ENCODE measurements at places on chromosomes 7 and 10. TPM values are rescaled to one million over a fixed set of nuclear protein-coding genes. Genes with fewer than 3 reads are reported as not detected.

- no peak for DNase-seq
These were observed 410.4 kb downstream of the ATRNL1 start for GRCh38 chr10:115503546-115503945.

EPDR1 gene
- 8.2 TPM for polyA plus RNA-seq

DNA sequence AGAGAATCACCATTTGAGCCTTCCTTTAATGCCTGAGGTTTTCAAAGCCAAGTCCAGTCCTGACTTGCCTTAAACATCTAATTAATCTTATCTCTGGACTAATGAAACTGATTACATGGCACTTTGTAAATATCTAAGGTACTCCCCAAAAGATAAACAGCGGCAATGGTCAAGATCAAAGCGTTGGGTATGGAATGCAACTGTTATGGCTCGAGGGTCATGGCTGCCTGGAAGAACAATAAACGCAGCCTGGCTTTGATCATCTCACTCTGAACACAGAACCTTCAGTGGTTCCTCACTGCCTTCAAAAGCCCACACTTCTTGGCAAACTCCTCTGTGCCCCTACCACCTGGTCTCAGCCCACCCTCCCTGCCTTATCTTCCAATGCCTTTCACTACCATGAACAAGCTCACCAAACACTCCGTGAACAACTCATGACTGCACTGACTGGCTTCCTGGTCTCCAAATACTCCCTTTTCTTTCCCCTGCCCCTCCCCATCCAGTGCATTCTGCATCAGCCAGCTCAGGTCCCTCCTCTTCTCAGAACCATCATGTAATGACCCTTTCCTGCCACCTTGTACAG, 150.2 kb upstream of the NFE2L3 start:
- no peak for DNase-seq

DNA sequence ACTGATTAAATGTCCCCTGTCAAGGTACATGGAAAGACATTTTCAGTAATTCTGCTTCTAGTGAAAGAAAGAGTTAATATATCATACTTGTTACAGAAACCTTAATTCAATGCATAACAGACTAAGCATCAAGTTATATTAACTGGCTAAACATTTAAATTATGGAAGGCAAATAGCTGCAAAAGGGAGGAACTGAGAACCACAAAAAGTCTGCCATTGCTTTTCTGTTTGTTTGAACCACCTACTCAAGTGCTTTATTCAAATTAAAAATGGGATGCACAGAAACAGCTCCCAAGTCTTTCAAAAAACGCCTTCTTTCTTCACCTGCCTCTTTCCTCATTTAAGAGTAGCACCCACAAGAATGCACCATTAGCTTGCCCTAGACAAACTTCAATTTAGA, 271.9 kb downstream of the RNLS start:
- DNase-seq = no peak

HTRA1 gene
- polyA plus RNA-seq = 20.1 TPM

NFE2L3 gene
- 27.6 TPM for polyA plus RNA-seq

FANK1 gene
- polyA plus RNA-seq = 0.74 TPM

DNA sequence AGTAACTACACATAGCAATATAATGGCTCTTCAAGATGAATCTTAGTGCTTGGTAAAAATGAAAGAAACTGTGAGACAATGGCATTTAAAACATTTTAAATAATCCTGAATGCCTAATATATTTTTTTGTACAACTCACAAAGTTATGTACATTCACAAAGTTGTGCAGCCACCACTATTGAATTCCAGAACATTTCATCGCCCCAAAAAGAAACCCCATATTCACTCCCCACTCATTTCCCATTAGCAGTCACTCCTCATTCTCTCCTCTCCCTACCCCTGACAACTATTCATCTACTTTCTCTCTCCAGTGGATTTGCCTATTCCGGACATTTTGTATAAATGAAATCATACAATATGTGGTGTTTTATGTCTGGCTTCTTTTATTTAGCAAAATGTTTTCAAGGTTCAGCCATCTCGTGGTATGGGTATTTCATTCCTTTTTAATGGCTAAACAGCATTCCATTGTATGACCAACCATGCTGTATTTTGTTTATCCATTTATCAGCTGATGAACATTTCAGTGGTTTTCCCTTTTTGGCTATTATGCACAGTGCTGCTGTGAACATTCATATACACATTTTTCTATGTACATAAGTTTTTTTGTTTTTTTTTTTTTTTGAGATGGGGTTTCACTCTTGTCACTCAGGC, 34.7 kb downstream of the ENTPD7 start:
- DNase-seq = no peak

ANXA8L1 gene
- polyA plus RNA-seq = not detected

DNA sequence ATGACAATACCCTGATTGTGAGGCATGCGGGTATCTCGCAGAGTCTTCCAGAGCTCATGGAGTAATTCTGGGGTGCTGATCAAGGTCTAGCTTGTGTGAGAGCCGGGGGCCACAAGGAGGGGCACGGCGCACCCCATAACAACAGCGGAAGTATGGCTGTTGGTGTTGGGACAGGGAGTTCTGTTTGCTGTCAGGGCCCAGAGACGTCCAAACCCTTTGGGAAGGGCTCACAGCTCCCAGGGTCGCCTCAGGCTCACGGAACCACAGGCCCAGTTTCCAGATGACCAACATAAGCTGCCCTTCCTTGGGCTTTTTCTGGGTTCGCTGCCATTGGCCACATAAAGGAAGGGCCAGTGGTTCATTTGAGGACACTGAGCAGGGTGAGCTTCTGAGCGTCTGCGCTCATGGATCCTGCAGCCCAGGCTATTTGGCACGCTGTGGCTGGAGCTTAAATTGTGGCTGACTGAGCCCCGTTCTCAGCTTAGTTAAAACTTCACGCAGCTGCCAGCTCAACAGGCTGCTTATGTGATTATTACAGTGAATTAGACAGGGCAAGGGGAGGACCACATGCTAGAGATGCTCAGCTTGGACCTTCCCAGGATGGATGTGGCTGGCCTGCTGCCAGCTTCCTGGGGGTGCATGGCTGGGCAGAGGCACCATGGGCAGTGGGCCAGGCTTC, 92.3 kb downstream of the DNAJB6 start:
- no peak for DNase-seq
